Endodermal cell (in vitro differentiated cells): ENCODE measurements at places on chromosomes 2 and 18. TPM values are rescaled to one million over a fixed set of nuclear protein-coding genes. Genes with fewer than 3 reads are reported as not detected.

ABCG5 gene
- total RNA-seq: not detected in 3 replicates

TPGS2 gene
- 128 to 137 TPM (median 136 TPM) in 3 replicates for total RNA-seq

SPATA3 gene
- not detected in 3 replicates for total RNA-seq

CD226 gene
- 0.13 and 0.32 TPM in 2 replicates for total RNA-seq

CDH2 gene
- 486 to 682 TPM (median 511 TPM) in 3 replicates for total RNA-seq

IL1F10 gene
- total RNA-seq: not detected in 2 replicates

OSBPL1A gene
- 29.7 and 30.4 TPM in 2 replicates for total RNA-seq

TET3 gene
- 21.4 and 26.3 TPM in 2 replicates for total RNA-seq

OR6B2 gene
- not detected in 3 replicates for total RNA-seq

AGXT gene
- total RNA-seq: 0.21 to 0.47 TPM in 2 of 3 replicates, not detected in the other

TUBA4B gene
- total RNA-seq: not detected in 3 replicates

POTEI gene
- total RNA-seq: 1.2 and 2.0 TPM in 2 replicates

RGPD3 gene
- total RNA-seq: 0.25 and 0.59 TPM in 2 replicates

CXCR4 gene
- total RNA-seq: 454 and 496 TPM in 2 replicates

IL36A gene
- not detected in 3 replicates for total RNA-seq

MOCOS gene
- 1.4 and 1.8 TPM in 2 replicates for total RNA-seq

CXCR2 gene
- not detected in 3 replicates for total RNA-seq

FAM237A gene
- not detected in 3 replicates for total RNA-seq

NLRC4 gene
- total RNA-seq: not detected in 3 replicates

DNAJC5G gene
- total RNA-seq: not detected in 2 replicates

INPP5D gene
- total RNA-seq: 0.66 to 1.4 TPM (median 1.2 TPM) in 3 replicates
